ENCODE measurements at places on chromosomes 13 and 19.

- DNase-seq: no peak
Observed at GRCh38 chr19:50703915-50704796, 15.4 kb downstream of the SHANK1 start.

- DNase-seq: no peak
Observed at GRCh38 chr19:6740589-6741343, 1.3 kb downstream of the TRIP10 start.

DNA sequence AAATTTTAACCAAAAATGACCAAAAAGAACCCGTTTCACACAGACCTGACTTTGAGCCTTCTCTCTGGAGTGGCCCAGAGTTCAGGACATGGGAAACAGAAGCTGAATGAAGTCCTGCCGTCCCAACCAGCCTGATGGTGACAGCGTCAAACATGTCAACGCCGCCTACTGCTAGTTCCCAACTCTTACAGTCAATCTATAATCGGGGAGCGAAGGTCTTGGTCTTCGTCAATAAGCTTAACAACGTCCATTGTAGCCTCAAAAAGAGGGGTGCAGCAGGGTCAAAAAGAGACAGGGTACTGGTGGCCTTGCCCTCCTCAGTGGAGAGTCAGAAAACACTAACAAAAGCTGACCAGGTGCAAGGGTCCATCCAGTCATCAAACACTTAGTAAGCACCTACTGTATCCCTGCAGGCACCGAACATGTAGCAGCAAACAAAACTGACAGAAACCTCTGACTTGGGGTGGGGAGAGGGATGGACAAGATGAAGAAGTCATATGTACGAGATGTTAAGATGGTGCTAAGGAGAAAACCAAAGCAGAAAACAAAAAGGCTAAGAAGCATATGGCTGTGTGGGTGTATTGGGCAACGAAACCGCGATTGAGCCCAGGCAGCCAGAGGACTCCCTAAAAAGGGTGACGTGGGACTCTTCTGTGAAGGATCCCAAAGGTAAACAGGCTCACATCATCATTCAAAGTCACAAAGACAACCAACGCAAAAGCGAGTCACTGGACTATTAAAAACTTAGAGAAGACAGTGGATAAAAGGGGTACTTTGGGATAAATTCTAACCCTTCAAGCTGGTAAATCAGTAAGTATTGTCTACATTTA is 12.0 kb downstream of the MLLT1 start:
- no peak for DNase-seq

- DNase-seq: no peak
Observed at GRCh38 chr13:112696001-112696868, 6.4 kb downstream of the ATP11A start.

DNA sequence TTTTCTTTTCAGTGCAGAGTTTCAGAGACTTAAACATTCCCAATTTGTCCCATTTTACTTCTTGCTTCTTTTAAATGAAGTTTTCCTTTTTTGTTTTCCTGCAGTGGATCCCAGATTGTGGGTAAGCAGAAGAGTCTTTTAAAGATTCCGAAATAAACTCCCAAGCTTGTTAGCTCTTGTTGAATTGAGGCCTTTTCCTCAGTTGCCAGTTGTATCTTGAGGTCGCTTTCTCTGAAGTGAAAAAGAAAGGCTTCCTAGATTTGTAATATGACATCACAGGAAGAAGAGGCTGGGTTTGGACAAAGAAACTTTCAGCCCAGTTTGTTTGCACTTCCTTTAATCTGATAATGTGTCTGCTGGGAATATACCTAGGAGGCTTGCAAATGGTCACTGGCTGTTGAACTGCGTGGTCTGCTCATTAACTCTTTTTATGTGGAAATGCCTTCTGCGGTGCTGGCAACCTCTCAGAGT is at the start of gene LPAR6:
Gene LPAR6 (minus strand): TSS at position 233 of the 471 bp plus-strand sequence. CDS start 690 bp downstream, outside the sequence.
- no peak for DNase-seq

GRCh38 chr13:39952249-39953233 is 297.1 kb downstream of the COG6 start:
- no peak for DNase-seq

GRCh38 chr19:4337906-4338440 is 654 bp downstream of the STAP2 start:
- peak; percentile 19 for DNase-seq

DNA sequence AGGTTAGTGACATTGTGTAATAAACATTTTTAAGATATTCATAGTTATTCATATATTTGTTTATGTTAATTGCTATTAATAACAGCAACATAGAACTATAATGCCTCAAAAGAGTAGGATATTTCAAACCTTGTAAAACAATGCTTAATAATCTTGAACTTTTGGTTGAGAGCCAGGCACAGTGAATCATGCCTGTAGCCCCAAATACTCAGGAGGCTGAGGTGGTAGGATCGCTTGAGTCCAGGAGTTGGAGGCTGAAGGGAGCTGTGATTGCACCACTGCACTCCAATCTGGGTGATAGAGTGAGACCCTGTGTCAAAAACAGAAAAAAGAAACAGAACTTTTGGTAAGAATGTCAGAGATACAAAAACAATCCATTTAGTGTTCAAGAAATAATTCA is 213.9 kb upstream of the SLITRK1 start:
- DNase-seq: no peak
